ENCODE measurements at places on chromosomes 2 and 18.

DNA sequence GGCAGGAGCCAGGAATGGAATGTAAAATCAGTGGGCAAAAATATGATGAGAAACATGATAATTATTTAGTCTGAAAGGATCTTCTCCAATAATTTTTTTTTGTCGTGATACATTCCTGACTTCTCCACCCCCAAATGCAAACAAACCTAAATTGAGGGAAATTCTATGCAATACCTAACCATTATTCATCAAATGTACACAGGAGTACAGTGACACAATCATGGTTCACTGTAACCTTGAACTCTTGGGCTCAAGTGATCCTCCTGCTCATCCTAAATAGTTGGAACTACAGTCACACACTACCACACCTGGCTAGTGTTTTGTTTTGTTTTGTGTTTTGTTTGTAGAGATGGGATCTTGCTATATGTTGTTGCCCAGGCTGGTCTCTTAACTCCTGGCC, 46.5 kb downstream of the RAB10 start:
- no peak for DNase-seq

- no peak for DNase-seq
Observed at GRCh38 chr2:172995323-172996244, 80.1 kb upstream of the MAP3K20 start.

GRCh38 chr2:69017835-69018234, 4.9 kb downstream of the ANTXR1 start:
- no peak for DNase-seq

DNA sequence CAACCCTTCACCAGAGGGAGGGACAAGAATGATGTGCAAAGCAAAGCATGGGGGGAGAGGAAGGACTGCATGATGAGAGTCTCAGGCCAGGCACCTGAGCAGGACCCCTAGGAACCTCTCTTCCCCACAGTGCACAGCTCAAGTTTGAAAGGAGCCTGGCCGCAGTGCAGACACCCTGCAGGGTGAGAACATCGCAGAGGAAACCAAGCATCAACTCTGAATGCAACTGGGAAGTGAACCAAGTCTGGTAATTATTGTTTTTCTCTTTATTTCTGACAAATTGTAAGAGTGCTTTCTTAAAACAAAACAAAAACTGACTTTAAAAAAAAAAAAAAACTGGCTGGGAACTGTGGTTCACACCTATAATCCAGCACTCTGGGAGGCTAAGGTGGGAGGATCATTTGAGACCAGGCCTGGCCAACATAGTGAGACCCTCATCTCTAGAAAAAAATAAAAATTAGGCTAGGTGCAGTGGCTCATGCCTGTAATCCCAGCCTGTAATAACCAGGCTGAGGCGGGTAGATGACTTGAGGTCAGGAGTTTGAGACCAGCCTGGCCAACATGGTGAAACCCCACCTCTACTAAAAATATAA, 15.3 kb downstream of the NPC1 start:
- DNase-seq = no peak

GRCh38 chr2:161315380-161315779, 7.2 kb downstream of the PSMD14 start:
- DNase-seq = no peak

- no peak for DNase-seq
Observed at GRCh38 chr2:101952551-101952950, 39.2 kb upstream of the IL1R2 start.

GRCh38 chr18:21056545-21056944, 55.1 kb downstream of the ROCK1 start:
- DNase-seq = no peak

GRCh38 chr2:75570948-75571729, 10.4 kb upstream of the EVA1A start:
- DNase-seq = no peak

- no peak for DNase-seq
Observed at GRCh38 chr2:133676392-133677130, 108.3 kb upstream of the NCKAP5 start.

- peak; percentile 16 for DNase-seq
Observed at GRCh38 chr2:118992740-118993391, 50.9 kb downstream of the MARCO start.

- no peak for DNase-seq
Observed at GRCh38 chr2:128467321-128467969, 148.8 kb upstream of the HS6ST1 start.

GRCh38 chr2:119723186-119723585, 36.5 kb upstream of the PTPN4 start:
- DNase-seq = no peak

DNA sequence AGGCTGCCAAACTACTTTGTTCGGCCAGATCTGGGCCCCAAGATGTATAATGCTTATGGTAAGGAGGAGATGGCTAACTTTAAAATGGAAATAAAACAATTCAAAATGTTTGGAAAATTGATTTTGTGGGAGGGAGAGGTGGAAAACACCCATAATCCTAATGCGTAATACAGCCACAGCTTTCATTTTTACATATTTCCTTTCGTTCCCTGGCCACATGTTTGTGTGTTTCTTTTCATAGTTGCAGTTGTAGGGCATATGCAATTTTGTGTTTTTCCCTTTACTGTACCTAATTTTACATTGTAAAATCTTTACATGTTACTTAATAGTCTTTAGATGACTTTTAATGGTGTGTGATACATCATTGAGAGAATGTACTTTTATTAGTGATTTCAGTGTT, 44.6 kb downstream of the KDM3A start:
- no peak for DNase-seq

GRCh38 chr18:3688690-3689089, 238.7 kb downstream of the TGIF1 start:
- no peak for DNase-seq

DNA sequence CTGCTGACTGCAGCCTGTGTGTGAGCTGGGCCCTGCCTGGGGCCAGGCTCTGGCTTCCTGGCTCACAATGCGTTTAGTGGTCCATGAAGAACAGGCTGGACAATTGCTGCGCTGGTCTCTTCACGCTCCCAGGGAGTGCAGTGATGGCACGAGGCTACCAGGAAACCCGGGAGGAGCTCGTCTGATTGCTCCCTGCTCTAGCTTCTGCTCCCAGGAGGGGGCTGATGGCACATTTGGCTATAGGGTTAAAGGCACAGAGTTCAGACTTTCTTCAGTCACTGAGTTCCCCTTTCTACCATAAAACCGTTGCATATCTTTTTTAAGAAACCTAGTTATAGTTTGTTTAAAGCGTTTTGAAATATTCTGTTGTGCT, 60.1 kb downstream of the KCNF1 start:
- no peak for DNase-seq

GRCh38 chr2:25358249-25358815, 16.6 kb upstream of the DNMT3A start:
- DNase-seq = no peak

GRCh38 chr2:230614913-230615332, 97.7 kb upstream of the CAB39 start:
- peak; percentile 32 for DNase-seq
